Esophagus squamous epithelium (tissue), 5 donors: ENCODE measurements at places on chromosomes 1 and 21.

DNA sequence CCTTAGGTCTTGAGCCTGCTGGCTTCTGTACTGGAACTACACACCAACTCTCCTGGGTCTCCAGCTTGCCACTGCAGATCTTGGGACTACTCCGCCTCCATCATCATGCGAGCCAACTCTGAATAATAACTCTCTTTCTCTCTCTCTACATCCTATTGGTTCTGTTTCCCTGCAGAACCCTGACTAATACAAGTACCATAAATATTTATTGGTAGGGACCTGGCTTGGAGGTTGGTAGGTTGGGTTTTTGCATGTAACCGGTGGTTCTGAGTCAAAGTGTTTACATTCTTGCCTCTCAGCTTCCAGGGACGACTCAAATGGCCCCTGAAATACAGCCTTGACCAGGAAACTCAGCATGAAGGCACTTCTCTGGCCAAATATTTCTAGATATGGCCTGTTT, 110.4 kb downstream of the KCND3 start:
- DNase-seq: no peak

DNA sequence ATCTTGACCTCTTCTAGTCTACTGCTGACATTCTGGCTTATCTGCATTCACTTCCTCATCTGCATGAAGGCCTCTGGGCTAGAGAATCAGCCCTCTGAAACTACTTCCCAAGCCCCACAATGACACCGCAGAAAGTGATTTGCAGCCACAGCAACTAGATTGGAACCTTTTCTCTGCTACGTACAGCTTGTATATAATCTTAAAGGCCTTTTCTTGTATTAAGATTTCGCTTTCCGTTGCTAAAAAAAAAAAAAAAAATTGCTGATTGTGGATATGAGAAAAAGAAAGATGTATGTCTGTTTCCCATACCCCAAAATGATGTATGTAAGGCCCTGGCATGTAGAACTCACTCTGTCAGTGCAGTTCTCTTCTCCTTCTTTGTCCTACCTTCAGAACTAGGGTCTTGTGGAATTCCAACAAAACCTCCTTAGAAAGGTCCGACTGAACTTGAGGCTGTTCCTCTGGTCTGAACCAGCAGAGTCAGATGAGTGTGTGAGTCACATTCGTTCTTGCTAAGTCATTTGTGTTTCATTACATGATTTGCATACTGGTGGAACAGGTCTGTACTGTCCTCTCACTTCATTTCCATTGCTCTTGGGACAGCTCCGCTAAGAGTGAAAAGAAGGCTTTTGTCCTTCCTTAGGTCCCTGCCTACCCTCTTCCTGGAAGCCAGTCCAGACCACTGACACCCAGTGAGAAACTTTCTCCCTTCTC, 62.7 kb downstream of the PLPP3 start:
- DNase-seq: no peak

DNA sequence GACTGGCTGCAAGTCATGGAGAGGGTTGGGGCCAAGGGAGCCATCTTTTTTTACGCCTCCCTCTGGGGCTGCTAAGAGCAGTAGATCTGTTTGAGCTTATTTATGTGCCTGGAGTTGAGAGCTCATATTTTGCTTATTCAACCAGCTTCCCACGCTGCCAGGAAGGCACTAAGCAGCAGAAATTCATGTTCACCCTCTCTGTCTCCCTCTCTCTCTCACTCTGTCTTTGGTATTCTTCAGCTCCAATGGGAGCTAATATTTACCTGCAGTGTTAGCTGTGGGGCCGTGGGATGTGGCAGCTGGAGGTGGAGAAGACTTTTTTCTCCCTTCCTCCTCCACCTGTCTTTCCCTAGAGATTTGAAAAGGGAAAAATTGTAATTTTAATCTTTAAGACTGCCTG, 26.8 kb upstream of the CACNA1E start:
- DNase-seq: no peak

DNA sequence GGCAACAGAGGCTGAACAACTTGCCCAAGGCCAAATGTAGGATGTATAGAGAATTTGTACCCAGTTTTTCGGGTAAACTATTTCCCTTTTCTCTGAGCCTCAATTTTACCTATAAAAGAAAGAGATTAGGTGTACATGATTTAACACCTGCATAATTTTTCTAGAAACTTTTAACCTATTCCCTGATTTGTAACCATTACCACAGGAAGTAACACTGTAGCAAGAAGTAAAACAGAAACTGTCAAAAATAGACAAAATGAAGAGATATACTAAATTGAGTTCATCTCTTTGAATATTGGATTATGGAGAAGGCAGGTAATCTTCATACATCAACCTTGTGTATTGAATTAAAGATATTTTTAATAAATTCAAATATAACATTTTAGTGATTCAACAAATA, 136.2 kb downstream of the ZC3H11B start:
- no peak for DNase-seq

- no peak for DNase-seq
These were observed 12.9 kb downstream of the FAAH start for GRCh38 chr1:46406881-46407608.

- no peak for DNase-seq
These were observed 1.5 kb upstream of the KCNH1 start for GRCh38 chr1:211135342-211135950.

- no peak for DNase-seq
These were observed 16.3 kb upstream of the ACKR1 start for GRCh38 chr1:159188375-159188788.

DNA sequence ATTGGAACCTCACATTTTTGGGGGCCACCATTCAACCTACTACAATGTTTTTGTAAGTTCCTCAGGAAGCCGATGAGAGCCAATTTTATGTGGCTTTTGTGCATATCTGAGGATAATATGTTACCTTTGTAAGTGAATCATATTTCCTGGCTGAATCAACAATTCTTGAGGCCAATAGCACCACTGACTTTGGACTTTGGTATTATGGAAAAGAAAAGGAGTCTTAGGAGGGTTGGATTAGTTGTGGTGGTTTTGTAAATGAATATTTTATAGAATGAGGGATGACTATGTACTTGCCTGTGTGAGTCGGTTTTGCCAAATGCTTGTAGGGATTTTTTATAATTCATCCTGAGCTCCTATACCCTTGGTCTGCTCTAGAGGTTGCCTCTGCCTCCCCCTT, 181.5 kb upstream of the HMGB4 start:
- no peak for DNase-seq

GRCh38 chr1:51957618-51958017, 32.9 kb downstream of the RAB3B start:
- DNase-seq: no peak
